ENCODE measurements at places on chromosomes 12 and 14.

DNA sequence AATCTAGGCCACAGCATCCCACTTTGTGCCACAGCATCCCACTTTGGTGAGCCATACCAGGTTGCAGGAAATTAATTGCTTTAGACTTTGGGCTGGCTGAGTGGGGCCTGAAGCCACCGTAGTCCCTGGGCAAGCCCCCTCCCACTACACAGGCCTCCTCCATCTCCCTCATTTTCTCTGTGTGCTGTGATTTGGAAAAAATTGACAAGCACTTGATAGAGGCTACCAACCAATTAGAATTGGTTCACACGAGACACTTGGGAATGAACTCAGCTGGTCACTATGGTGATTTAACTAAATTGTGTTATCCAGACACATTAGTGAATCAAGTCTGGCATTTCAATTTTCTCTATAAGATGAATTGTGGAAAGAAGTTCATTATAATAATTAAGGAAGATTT is 481.1 kb downstream of the DIO2 start:
- no peak for DNase-seq

DNA sequence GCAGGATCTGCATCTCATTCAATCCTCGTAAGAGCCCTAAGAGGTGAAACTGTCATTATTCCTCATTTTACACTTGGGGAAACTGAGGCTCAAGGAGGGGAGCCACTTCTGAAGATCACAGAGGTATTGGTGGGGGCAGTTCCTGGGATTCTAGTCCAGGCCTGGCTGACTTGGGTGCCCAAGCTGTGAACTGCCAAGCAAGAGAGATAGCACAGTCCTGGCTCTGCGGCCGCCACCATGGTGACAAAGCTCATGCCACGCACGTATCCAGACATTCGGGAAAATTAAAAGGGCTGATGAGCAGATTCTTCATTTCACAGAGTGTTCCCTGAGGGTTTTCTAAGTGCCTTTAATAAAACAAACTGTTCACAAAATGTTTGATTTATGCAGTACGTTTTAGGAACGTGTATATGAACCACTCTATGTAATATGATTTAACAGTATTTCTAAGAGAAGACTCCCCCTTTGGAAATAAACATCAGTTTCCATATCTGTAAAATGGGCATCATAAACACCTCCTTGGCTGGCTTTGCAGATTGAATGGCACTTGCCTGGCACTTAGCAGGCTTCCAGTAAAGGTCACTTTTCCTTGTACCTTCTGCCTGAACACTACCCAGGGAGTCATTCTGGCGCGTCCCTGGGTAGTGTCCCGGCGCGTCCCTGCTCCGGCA is 84.6 kb downstream of the ACACB start:
- DNase-seq = no peak

DNA sequence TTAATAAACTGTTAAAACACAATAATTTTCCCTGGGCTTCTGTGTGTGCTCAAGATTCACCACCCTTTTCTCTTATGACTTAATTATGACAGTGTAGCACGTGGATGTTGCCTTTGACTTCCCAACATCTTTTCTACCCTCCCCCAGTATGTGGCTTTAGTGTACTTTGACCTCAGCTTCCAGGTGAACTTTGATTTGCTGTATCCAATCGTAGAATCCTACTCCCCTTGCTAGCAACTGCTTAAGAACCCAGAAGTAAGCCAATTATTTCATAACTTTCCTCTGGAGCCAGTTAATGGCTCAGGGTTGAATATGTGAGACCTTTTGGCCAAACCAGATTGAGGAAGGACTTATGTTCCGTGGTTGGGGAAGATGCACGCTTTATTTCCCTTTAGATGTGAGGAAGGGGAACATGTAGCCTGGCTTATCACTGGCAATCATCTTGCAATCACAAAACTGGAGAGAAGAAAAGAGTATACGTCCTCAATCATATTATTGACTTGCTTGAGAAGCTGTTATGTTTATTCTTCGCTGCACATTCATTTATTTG is 259.6 kb upstream of the ATP2B1 start:
- DNase-seq = no peak

DNA sequence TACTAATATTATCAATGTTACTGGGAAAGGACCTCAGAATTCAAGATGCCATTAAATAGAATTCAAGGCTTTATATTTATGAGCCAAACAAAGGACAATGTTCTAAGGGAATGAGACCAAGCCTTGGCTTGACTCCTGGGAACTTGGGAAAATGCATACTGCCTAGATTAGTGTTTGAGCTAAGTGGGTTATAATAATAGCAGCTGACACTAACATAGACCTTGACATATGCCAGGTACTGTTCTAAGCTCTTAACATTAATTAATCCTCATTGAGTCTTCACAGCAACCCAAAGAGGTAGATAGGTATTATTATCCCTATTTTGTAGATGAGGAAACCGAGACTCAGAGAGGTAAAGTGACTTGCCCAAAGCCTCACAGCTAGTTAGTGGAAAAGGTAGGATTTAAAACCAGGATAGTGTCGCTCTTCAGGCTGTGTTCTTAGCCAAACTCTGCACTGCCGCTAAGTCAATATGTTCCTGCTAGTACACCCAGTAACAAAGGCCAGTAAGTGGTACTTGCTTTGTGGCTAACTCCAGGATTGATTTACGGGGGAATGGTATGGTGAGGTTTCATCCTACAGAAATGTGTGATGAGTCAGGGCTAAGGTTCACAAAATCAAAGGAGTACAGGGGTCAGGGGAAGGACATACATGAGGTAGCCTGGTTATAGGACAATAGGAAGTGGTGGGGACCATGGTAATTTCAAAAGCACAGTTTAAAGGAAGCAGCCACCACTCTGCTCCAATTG is 35.8 kb upstream of the PRKAB1 start:
- DNase-seq = no peak

DNA sequence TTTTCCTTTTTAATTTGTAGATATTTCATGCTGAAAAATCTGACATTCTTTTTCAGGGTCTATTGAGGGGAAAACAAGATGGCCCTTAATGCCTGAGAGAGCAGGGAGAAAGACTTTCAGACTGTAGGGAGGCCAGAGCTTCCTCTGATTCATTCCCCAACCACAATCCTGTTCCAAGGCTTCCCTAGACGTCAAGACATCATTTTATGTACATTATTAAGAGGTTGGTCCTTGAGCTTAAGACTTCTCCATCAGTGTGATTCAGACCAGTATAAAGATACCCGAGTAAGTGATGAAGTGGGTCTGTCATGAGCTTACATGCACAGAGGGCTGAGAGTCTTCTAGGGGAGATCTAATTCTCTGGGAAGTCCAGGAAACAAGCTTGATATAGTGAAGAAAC is 57.3 kb downstream of the AVPR1A start:
- DNase-seq = no peak

DNA sequence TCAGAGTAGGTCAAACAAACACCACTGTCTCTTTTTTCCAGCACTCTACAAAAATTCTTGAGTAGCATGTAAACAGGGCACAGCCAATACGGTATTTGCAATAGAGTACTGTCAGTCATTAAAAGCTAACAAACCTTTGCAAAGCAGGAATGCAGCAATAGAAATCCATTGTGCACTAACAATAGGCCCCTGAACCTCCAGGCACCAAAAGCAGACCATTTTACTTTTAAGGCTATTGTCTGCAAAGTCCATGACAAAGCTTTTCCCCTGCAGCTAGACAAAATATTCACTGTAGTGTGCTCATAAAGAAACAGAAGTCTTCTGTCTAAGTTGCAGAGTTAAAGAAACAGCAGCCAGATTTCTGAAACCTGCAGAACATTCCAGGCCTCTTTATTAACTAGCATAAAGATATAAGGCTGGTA is 191.9 kb downstream of the SOX5 start:
- no peak for DNase-seq

GRCh38 chr14:68677476-68677875 is 115.4 kb downstream of the ZFP36L1 start:
- DNase-seq = no peak

DNA sequence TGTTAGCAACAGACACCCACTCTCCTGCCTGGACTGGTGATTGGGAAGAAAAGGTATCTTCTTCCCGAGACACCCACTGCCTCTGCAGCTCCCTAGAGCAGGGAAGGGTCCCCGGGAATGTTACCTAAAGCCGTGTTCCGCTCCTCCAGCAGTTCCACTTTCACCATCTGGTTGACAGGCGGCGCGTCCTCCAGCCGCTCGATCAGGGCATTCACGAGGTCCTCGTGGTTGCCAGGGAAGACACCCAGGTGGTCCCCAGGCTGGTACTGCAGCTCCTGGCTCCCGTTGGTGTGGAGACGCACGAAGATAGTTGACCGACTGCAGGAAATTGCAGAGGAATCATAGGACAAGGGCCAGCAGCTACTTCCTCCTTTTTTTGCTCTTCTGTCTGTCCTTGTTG is 44.2 kb upstream of the FBXO21 start:
- no peak for DNase-seq

GRCh38 chr12:13028825-13029570 is 15.2 kb upstream of the FAM234B start:
- DNase-seq = no peak

DNA sequence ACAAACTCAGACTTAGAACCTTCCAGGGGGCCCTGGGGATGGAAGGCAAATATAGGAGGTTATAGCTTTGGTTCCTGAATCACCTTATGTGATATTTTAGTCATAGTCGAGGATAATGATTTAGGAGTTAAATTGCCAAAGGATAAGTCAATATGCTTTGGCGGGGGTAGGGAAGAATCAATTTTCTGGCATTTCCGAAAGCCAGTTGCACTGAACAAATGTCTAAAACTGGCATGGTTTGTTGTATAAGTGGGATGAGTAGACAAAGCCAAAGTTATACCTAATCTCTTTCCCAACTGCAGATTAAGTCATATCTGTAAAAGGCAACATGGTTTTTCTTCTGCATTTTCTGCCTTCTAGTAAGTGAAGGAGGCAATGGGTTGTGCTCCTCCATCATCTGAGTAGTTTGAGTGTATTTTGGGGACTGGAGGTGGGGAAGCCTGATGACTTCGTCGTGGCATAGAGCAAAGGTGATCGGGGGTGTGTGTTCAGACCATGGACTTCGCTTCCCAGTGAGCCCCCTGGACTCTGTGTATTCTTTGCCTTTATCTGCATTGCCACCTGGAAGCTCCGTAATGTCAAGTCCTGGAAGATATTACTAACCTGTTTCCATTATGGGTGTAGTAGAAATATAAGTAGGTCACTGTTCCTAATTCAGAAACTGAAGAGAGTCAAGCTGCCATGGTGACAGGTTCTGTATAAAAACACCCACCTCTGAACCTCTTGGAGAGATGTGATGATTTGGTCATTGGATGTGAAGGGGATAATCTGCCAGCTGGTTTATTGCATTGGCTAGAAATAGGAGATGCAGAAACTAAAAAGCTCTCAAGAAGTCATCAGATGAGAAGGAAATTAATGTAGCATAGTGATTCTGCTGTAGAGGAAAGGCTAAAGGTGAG is 24.5 kb downstream of the PPFIBP1 start:
- DNase-seq = no peak

DNA sequence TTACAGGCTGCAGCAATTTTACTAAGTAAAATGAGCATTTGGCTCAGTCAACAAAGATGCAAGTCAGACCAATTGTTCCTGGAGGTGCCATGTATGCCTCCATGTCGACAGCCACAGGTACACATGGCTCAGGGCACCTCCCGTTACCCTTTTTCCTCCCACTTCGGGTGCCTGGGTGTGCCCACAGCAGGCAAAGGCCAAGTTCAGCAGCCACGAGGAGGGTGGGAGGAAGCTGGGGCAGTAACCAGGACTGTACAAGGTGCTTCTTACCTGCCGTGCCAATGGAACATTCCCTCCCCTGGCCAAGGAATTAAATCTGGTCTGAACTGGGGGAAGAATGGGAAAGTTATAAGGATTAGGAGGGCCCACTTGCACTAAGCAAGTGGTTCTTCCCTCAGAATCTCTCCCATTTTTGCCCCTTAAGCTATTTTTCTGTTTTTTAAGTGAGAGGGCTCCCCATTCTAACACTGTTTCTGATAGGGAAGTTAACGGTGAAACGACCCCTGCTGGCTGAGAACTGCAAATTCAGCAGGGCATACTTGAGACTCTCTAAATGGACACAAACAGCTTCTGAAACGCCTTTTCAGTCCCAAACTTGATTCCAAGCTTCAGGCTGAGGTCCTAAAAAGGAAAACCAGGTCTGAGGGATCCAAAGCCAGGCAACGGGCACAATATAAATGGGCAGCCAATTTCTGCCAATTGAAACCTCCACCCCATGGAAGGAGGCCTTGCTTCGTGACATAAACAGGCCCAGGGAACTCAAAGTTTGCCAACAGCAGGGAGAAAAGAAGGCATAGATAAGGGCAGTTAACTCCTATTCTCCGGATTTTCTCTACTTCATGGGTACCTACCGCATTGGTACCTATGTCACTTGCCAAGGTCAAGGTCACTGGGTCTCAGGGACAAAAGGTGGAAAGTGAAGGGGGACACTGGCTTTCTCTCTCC is 24.8 kb downstream of the CLECL1 start:
- peak; percentile 34 for DNase-seq

DNA sequence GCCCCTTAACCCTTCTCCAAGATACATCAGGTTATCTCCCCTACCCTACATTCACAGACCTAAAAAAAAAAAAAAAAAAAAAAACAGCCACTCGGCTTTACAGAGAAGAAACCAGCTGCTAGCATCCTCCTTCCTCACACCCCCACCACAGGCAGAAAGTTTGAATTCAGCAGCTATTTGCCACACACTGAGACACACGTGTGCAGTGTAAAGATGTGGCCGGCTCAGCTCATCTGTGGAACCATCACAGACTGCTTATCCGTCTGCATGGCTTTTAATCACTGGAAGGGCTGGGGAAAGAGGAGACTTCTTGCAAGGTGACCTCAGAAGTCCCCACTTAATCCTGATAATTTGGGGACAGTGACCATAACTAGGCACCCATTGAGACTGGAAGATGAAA is 50.0 kb downstream of the VWF start:
- DNase-seq = no peak

GRCh38 chr12:94100211-94100627 is 48.2 kb upstream of the PLXNC1 start:
- no peak for DNase-seq

- no peak for DNase-seq
Observed at GRCh38 chr14:64110802-64111201, 183.4 kb downstream of the ESR2 start.

- DNase-seq = no peak
Observed at GRCh38 chr14:21668377-21668776, 5.2 kb downstream of the OR4E1 start.

DNA sequence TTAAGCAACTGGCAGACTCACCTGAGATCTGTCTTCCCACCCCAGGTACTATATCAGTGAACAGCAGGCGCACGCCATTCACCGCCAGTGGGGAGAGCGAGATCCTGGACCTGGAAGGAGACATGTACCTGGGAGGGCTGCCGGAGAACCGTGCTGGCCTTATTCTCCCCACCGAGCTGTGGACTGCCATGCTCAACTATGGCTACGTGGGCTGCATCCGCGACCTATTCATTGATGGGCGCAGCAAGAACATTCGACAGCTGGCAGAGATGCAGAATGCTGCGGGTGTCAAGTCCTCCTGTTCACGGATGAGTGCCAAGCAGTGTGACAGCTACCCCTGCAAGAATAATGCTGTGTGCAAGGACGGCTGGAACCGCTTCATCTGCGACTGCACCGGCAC is 544.5 kb downstream of the NRXN3 start:
- no peak for DNase-seq

- no peak for DNase-seq
Observed at GRCh38 chr12:34388636-34389377, 366.5 kb downstream of the ALG10 start.

Data from stimulated activated CD8-positive, alpha-beta memory T cell treated with anti-CD3 and anti-CD28 coated beads, Interleukin-4, amount 100 ng/mL, for 24 hours (primary cell).